Fibroblast of lung (primary cell): ENCODE measurements at places on chromosomes 12 and 14. TPM values are rescaled to one million over a fixed set of nuclear protein-coding genes. Genes with fewer than 3 reads are reported as not detected.

DNA sequence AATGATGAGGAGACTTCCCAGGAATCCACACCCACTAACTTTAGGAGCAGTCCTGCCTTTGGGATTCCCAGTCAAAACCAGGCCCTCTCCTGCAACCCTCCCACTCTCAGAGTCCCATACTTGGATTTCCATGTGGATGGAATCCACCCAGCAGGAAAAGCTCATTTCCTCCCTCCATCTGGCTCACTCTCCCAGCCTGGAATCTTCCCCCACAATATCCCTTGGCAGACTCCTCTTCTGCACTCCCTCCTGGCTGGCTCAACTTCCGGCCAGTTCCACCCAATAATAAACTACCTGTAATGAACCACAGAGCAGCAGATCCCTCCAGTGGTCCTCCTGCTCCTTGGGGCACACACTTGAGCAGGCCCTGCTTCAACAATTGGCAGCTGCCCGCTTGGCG, 102.8 kb upstream of the EGLN3 start:
- DNase-seq = peak; percentile 80

- no peak for DNase-seq
Observed at GRCh38 chr14:29425705-29426482, 501.8 kb downstream of the PRKD1 start.

DNA sequence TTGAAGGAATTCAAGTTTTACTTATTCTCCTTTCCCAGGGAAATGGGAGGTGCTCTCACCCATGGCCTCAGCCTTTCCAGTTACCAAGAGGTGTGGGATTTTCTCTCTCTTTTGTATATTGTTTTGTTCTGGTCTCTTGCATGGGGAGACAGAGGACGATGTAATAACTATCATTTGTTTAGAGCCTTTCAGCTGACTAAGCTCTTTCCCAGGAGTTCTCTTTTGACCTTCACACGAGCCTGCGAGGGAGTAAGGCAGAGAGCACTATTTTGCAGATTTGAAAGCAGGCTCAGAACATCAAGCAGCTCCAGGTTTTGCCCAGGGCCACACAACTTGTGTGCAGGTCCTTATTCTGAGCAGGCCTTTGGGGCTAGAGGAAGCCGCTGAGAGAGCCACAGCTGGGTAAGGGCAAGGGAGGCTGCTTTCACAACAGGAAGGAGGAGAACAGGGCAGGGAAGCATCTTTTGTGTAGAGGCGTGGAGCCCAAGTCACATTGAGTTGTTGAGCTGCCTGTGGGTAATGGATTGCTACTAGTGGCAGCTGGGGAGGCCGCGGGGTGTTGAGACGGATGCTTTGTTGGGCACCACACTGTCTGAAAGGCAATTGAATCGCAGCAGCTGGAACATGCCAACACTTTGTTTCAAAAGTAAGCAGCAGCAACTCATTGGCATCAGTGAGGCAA, 116.2 kb downstream of the PRMT8 start:
- DNase-seq = no peak

The HHIPL1 gene
- total RNA-seq = 7.7 and 9.9 TPM in 2 replicates

The OR2AP1 gene
- not detected in 2 replicates for total RNA-seq
